ENCODE measurements at places on chromosomes 12 and 14. TPM values are rescaled to one million over a fixed set of nuclear protein-coding genes. Genes with fewer than 3 reads are reported as not detected.

DNA sequence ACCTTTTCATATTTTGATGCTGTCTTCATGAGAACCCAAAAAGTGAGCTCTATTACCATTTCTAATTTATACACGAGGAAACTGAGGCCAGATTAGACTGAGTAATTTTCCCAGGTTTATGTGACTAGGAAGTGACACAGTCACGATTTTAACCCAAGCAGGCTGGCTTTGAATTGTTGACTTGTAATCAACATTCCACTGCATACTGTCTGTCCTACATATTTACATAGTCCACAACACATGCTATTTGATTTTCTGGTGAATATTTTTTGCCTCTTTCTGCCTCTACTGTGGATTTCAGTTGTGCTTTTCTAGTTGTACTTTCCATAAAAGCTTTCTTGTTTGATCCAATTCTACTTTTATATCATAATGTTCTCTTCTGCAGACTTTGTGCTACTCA is 8.2 kb downstream of the TAS2R7 start:
- no peak for DNase-seq

DNA sequence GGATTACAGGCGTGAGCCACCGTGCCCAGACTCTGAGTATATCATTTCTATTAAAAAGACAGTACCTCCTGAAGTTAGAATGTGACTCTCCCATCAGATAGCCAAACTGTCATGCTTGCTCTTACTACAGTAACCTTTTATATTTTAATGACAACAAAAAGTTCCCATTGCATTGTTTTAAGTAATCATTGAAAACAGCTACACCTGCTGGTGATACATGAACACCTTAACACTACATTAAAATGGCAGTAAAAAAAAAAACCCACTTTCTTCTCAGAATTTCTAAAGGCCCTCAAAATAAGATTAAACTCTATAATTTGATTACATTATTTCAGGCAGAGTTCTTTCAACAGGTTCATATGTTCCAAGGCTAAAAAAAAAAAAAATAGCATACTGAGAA is 76.7 kb downstream of the SH2B3 start:
- DNase-seq = no peak

DEGS2 gene
- total RNA-seq = not detected

GRCh38 chr14:28764257-28765160 is 2.1 kb upstream of the FOXG1 start:
- no peak for DNase-seq

- no peak for DNase-seq
Observed at GRCh38 chr12:125140279-125141209, 75.3 kb downstream of the AACS start.

DNA sequence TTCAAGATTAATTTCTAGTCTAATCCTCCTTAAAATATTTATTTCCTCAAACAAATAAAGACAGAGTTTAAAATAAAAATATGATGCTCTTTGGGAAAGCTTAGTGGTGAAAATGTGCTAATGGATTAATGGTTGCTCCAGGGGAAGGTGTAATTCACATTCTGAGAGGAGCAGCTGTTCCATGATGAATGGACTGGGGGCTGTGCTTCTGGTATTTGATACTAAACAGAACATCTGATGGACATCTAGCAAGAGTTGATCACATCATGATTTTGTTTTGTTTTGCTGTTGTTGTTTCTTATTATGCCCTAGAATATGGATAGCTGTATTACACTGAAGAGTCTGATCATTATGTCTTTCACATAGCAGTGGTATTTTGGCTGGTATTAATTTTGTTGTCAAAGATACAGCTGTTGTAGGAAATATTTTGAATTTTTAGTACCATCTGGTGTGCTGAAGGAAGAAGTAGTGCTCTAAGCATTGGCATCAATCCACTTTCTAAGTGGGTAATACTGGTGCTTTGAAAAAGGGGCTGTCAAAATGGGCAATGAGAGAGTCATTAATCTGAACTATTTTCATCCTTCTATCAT is 296.4 kb downstream of the ADAMTS20 start:
- DNase-seq = no peak
